ENCODE measurements at places on chromosomes 1 and 21. TPM values are rescaled to one million over a fixed set of nuclear protein-coding genes. Genes with fewer than 3 reads are reported as not detected.

GRCh38 chr1:208615371-208615770, 371.2 kb upstream of the PLXNA2 start:
- no peak for DNase-seq

DNA sequence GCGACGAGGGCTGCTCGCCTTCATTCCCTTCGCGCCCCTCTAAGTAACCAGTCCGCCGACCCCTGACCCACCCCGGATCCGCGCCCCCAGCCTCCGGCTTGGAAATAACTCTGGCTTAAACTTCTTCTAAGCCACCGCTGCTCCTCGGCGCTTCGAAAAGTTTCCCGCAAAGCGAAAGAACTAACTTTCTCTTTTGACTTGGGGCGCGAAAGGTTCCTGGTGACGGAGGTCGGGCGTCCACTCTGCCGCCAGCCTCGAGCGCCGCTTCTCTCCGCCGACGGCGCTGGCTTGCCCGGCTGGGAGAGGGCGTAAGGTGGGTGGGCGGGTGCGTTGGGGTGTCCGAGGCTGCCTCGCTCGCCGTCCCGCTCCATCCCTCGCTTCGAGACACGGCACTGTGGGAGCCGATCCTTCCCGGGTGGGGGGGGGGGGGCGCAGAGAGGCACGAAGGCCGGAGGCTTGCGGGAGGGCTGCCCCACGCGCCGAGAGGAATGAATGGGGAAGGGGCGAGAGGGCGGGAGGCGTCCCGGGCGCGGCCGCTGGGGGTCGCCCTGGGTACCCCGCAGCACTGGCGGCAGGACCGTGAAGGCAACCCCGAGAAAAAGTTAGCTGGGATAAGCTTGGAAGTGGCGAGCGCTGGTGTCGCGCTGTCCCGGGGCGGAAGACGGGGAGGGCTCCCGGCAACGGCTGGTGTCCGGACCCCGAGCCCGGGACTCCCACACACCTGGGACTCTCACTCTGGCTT, 569 bp downstream of the ATF3 start:
- DNase-seq = peak; percentile 90

DNA sequence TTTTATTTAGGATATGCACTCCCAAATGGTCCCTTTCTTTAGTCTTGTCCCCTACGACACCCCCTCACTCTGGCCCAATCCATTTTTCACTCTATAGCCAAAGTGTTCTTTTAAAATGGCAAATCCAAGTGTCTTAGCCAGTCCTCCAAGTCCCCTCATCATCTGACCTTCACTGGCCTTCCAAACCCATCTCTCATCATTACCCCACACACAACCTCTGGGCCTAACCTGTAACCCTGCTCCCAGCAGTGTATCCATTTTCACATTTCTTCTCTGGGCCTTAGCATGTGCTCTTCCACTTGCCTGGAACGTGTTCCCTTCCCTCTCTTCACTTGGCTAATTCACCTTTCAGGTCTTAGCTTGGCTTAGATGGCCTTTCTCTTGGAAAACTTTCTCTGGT, 6.5 kb upstream of the ARL8A start:
- DNase-seq = no peak

- peak; percentile 89 for DNase-seq
These were observed 37.7 kb upstream of the DDAH1 start for GRCh38 chr1:85502625-85503083.

Gene CTSK
- total RNA-seq = 6.1 TPM

Gene PPP2R5A
- total RNA-seq = 41.4 TPM

DNA sequence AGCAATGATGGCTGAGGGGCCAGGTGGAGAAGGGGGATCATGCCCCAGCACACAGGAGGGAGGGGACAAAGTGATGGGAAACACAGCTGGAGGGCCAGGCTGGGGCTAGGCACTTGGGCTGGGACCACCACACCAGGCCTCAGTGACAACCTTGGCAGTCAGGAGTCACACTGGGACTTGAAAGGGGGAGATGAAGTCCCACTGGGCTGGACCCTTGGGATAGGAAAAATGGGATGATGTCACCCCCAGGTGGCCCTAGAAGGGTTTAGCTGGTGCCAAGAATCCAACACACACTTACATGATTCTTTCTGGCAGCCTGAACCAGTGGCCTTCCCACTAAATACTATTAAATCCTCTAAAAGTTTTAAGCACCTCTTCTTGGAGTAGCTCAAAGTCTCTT, 17.1 kb downstream of the ZBTB17 start:
- DNase-seq = no peak

Gene TOMM40L
- total RNA-seq = 4.0 TPM

GRCh38 chr1:42195841-42196240, 31.3 kb upstream of the GUCA2A start:
- no peak for DNase-seq

Gene AKNAD1
- total RNA-seq = 0.80 TPM

- no peak for DNase-seq
These were observed 39.0 kb upstream of the F3 start for GRCh38 chr1:94580367-94581115.

- DNase-seq = no peak
These were observed 75.3 kb downstream of the FOXJ3 start for GRCh38 chr1:42259739-42260064.

DNA sequence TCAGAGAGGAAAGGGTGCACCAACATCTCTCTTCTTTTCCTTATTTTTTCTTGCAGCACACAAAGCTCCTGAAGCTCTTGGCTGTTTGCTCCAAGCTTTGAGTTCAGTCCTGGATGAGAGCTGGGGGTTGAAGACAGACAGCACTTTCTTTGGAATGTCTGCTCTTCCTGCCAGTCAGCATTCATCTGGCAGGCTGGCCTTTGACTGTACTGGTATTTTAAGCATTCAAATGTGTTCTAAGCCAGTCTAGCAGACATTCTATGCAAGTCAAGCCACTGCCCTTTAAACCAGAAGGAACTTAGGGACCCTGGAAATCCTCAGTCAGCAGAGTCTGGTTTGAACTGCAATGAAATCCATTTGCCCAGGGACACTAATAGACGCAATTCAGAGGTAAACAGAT, 45.0 kb downstream of the XCL1 start:
- DNase-seq = no peak

- DNase-seq = no peak
These were observed 47.4 kb downstream of the KCNN3 start for GRCh38 chr1:154822717-154823116.

- DNase-seq = no peak
These were observed 1527.3 kb upstream of the TPTE start for GRCh38 chr21:8993943-8994639.

Gene PGLYRP4
- not detected for total RNA-seq

Gene WNT9A
- total RNA-seq = 1.5 TPM

DNA sequence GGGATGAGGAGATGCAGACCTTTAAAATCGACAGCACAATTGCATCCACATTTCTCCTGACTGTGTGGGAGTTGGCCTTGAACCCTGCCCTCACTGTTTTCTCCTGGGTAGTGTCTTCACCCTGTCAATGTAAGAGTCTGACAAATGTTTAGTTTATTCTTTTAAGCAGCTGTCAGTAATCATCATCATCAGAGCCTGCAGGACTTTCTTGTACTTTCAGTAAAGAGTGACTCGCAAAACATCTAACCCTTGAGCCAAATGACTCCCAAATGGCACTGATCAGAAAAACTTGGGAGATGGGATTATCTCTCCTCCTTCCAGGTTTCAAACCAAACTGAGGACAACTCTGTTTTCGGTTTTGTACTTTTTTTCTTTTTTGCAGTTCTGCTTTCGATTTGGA, 460.2 kb downstream of the KIF26B start:
- DNase-seq = no peak

Gene GNG12
- total RNA-seq = 9.2 TPM

DNA sequence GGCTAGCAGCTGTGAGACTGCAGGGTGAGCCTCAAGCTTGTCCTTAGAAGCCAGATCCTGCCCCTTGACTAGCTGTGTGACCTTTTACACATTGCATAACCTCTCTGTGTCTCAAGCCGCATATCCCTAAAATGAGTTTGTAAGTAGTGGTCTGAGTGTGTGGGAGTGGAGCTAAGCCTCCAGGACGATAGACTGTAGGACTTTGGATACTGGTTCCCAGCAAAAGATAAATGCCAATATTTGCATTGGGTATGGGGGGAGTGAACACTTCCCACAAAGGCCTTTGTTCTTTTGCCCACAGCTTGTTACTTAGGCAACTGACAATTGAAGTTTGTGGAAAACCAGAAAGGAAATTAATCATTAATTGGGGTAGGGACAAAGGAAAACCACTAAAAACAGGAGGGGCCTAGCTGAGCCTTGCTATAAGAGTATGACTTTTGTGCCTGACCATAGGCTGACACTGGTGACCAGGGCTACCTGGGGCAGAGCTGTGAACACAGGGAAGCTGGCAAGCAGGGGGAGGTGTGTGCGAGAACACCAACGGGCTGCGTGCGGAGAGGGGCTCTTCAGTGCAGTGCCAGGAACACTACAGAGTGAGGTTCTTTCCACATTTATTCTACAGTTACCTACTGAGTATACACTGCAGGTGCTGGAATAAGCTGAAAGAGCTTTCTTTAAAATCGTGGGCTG, 102.4 kb upstream of the ETV3 start:
- peak; percentile 62 for DNase-seq

Gene OR2M3
- not detected for total RNA-seq

DNA sequence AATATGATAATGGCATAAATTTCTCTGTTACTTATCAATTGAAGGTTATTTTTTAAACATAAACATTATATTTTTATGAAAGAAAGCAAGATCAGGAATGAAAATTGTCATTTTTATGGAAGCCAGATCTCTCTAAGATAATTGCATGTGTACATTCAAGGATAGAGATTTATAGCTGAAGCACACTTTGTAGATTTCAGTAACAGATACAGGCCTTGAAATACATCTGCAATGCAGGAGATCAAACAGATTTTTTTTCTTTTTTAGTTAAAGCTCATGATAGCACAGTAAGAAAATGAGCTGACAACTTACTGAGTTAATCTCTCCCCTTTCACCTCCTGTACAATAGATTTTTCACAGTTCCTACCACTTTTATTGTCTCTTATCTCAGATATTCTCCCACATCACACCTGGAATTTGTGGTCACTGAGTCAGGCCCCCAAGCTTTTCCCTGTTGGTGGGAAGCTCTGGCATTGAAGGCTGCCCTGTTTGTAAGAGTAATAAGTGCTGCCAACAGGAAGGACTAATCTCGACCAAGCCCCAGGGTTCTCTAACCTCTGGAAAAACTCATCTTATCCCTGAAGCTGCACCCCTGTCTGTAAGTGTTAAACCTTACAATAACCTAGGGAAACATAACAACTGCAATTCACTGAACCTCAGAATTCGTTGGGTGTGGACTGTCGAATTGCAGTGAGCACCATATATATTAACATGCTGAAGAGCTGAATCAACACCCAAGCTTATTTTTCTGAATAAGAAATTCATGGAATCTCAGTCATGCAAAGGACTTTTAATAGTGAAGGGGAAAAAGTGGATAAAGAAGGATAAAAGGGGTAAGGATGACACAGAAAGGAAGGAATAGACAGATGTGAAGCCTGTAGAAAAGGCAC, 599.0 kb downstream of the LMO4 start:
- peak; percentile 67 for DNase-seq

Gene OR2L2
- total RNA-seq = not detected

DNA sequence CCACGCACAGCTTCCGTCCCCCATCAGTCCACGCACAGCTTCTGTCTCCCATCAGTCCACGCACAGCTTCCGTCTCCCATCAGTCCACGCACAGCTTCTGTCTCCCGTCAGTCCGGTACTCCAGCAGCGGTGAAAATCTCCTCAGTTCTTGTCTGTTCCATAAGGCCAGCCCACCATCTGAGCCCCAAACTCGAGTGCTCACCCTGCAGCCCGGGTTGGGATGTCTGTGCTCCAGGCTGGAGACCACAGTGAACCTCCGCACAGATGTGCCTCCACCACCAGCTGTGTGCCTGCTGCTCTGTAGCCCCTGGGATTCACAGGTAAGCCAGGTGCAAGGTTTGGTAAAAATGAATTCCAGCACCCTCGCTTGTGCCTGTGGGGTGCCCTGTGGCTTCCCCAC, 258.6 kb downstream of the NPHP4 start:
- no peak for DNase-seq

- DNase-seq = no peak
These were observed 37.5 kb upstream of the ANGPTL1 start for GRCh38 chr1:178908358-178908757.

Gene CYP4B1
- 0.92 TPM for total RNA-seq

Gene HUNK
- total RNA-seq = 4.8 TPM

GRCh38 chr1:118862755-118863154, 125.4 kb downstream of the TBX15 start:
- DNase-seq = no peak

Gene MATN1
- 0.18 TPM for total RNA-seq

- no peak for DNase-seq
These were observed 212.6 kb upstream of the FAM78B start for GRCh38 chr1:166379447-166379846.

Gene DMBX1
- 5.6 TPM for total RNA-seq

DNA sequence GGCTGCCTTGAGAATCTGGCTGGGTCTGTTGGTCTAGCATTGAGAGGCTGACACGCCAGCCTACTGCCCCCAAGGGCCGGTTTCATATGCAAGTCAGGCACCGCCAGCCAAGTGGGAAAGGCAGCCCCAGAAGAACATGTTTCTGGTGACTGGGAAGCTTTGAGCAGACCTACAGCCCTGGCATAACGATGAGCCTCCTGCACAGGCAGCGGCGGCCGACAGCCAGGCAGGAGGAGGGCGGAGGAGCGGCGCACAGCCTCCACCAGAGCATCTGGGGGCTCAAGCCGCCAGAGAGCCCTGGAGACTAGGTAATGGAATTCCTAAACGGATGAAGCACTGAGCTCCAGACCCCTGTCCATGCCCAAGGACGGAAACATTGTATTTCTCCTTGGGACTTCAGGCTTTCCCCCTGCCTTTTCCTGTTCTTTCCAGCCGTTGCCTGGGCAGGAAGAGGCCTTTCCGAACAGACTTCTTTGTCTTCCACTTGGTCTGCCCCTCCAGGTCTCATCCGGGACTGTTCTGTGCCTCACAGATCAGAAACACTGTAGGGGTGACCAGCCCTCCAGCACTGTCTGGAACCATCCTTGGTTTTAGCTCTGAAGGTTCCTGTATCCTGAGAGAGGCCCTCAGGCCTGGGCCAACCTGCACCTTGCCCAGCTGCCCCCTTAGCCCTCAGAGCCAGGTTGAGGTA, 59.5 kb downstream of the IRF2BP2 start:
- DNase-seq = peak; percentile 47

- DNase-seq = no peak
These were observed 41.8 kb downstream of the SELENOF start for GRCh38 chr1:86872086-86872485.

Gene NVL
- 42.4 TPM for total RNA-seq

- DNase-seq = no peak
These were observed 97.4 kb downstream of the MRPL39 start for GRCh38 chr21:25509862-25510261.

- peak; percentile 84 for DNase-seq
These were observed at the start of gene PFKL for GRCh38 chr21:44299458-44300261. TSS of gene PFKL (plus strand) at chr21:44300053. CDS start at chr21:44300106, 53 bp downstream.

DNA sequence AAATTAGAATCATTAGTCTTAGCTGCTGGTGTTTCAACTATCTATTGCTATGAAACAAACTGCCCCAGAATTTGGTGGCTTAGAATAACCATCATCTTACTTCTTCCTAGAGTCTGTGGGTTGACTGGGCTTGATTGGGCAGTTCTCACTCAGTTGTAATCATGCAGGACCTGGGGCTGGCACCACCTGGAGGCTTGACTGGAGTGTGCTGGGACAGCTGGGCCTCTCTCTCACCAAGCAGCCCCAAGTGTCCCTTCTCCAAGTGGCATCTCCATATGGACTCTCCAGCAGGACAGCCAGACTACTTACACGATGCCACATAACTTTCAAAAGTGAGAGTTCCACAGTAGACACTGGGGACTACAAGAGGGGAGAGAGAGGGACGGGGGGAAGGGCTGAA, 140.3 kb upstream of the ATP1B1 start:
- no peak for DNase-seq

- DNase-seq = peak; percentile 86
These were observed 157.8 kb downstream of the SDCCAG8 start for GRCh38 chr1:243413431-243414151.

Gene TEX38
- 0.55 TPM for total RNA-seq

- DNase-seq = no peak
These were observed 23.0 kb upstream of the PLEKHA6 start for GRCh38 chr1:204382714-204383083.

Measured in endodermal cell (in vitro differentiated cells).